ENCODE measurements at places on chromosomes 12 and 14.

GRCh38 chr12:126668538-126668937 is 1598.4 kb upstream of the TMEM132C start:
- DNase-seq: peak; percentile 93

DNA sequence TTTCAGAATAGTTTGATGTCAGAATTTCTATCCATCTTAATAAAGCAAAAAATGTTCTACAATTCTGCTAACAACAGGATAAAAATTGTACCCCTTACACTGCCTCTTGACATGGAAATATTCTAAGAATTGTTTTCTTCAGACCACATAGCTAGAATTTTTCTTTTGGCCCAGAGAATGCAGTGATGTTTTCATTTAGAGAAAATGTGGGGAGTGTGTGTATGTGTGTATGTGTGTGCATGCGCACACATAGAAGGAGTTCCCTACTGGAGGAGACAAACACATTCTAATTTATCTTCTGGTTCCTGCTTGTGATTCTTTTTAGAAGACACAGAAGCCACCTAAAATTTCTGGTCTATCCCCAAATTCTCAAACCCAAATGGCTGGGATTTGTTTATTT is 1145.7 kb downstream of the VRK1 start:
- DNase-seq: no peak

DNA sequence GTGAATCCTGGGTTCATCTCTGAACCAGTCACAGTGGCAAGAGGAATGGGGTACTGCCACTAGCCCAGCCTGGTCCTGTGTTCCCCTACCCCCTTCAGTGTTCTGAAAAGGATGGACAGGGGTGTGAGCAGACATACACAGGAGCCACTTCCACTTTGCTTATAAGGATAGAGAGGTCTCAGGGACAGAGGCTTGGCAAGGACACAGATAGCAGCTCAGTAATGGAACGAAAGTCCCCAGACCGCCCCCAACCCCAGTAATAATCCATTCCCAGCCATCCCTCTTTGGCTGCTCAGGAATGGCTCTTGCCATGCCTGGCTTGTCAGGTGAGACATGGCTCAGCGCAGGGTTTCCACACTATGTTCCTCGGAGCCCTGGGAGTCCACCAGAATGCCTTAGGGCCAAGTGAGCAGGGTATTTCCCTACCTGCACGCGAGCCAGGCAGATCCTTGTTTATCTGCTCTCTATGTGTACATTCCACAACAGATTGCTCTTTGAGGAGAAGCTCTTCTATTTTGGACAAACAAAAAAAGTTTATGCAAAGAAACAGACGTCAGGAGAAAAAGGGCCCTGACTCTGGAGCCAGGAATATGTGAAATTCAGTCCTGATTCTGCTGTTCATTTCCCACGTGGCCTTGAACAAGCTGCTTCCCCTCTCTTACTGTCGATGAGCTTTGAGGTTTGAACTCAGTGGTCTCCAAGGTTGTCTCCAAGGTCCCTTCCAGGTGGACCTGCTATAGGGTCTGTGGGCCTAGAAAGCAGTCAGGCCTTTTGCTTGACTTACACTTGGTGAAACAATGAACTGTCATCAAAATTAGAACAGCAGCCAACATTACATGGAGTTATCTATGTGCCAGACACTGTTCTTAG is 10.0 kb downstream of the UBE3B start:
- DNase-seq: no peak

DNA sequence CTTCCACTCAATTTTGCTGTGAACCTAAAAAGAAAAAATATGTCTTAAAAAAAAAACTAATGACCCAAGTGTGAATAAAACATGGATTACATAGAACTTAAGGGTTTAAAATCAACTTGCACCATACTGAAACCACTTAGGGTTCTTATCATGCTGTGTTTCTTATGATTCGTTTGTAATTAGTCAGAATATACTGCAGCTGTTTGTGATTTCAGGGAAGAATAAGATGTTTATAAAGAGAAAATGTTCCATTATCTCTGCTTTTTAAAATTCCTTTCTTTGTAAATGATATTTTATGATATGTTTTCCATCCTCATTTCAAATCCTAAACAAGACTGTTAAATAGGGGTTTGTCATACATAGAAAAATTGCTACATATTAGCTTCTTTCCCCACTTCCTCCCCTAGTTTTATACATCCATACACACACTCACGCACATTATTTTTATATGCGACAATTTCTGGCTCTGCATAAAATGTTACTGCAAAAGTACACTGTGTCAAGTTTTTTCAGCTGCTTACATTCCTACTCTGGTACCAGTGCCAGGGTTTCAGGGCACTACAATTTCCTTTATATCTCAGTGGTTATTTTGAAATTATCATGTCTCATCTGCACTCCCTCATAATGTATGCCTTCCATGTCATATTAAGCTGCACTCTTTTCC is 275.2 kb upstream of the GARIN6 start:
- DNase-seq: no peak

- no peak for DNase-seq
Measured at GRCh38 chr12:132222096-132222807, 78.0 kb downstream of the NOC4L start.

GRCh38 chr12:43914391-43914790 is 78.5 kb downstream of the TMEM117 start:
- no peak for DNase-seq

- DNase-seq: no peak
Measured at GRCh38 chr12:91007531-91008290, 2.9 kb upstream of the EPYC start.

DNA sequence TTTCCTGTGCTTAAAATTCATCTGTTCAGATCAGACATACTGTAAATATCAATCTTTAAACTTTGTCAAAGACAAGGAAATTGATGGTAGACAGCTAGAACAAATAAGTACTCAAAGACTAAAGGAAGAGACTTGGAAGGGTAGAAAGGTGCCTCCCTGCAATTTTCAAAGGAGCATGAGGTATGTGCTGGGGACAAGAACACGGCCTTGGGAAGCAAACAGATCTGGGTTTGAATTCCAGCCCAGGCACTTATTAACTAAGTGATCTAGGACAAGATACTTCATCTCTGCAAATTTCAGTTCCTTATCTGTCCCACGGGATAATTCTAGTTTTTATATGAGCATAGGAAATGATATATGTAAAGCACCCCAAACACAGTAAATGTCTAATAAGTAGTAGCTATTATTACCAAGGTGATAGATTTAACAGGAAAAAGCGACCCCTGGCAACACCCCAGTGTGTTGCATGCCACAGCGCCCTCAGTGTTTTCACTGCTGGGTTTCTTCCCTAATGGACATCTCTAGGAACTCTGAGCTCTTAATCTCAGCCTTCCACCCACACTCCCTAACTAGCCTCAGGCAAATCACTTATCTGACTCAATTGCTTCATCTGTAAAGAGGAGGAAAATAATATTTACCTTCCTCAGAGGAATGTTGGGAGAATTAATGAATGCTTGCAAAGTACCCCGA is 44.7 kb upstream of the BMP4 start:
- peak; percentile 34 for DNase-seq

DNA sequence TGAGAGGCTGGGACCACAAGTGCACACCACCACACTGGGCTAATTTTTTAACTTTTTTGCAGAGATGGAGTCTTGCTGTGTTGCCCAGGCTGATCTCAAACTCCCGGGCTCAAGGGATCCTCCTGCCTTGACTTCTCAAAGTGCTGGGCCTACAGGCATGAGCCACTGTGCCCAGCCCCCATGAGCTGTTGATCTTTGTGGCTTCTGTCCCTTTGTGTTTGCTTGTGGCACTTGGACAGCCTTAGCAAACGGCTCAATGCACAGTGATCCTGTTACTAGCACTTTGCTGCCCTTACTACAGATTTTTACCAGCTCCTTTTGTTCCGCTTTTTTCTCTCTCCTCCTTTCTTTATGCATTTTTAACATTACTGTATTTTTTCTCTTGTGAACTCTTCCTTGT is 25.3 kb upstream of the EVL start:
- no peak for DNase-seq

GRCh38 chr14:63472986-63473788 is 70.0 kb downstream of the PPP2R5E start:
- DNase-seq: no peak

GRCh38 chr12:12759234-12759915 is 26.1 kb upstream of the APOLD1 start:
- no peak for DNase-seq

DNA sequence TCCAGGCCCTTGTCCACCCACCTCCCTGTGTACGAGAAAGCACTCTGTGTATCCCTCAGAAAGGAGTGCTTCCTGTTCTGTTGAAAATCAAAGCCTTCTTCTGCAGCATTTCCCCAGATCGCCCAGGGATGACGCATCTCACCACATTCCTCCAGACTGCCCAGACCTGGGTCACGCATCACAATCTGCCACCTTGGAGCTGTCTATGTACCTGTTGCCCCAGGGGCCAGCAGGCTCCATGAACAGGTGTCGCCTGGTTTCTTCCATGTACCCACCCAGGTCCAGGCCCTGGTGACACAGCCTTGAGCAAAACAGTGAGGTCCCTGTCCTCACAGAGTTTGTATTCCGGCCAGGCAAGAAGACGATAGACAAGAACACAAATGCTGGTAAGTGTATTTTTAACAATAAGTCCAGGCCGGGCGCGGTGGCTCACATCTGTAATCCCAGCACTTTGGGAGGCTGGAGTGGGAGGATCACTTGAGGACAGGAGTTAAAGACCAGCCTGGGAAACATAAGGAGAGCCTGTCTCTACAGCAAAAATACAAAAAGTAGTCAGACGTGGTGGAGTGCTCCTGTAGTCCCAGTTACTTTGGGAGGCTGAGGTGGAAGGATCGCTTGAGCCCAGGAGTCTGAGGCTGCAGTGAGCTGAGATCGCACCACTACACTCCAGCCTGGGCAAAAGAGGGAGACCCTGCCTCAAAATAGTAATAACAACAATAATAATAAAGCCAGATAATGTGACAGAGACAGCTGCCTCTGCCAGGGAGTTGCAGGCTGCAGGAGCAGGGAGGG is 6.8 kb upstream of the PPP1R13B start:
- no peak for DNase-seq

- no peak for DNase-seq
Measured at GRCh38 chr12:7460375-7461259, 16.7 kb upstream of the CD163L1 start.

- DNase-seq: no peak
Measured at GRCh38 chr12:87283886-87284285, 745.3 kb downstream of the C12orf50 start.

GRCh38 chr14:54776361-54777001 is 126.1 kb downstream of the GCH1 start:
- DNase-seq: peak; percentile 55

GRCh38 chr12:1130164-1130563 is 139.1 kb downstream of the ERC1 start:
- peak; percentile 55 for DNase-seq

DNA sequence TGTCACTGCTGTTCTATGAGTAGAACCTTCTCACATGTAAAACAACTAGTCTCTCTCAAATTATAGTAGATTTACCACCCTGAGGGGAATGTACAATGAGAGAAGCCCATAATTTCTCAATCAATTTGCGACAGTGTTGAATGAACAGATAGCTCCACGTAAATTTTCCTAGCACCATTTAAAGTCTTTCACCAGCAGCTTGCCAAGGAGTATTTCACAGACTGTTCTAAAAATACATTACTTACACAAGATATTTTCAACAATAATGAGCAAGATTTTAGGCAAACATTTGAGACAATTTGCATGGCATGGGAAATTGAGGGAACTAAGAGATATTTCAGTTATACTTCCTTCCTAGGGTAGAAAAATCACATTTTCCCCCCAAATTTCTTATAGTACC is 151.6 kb downstream of the KICS2 start:
- no peak for DNase-seq

GRCh38 chr12:127245437-127245836 is 1021.5 kb upstream of the TMEM132C start:
- DNase-seq: no peak

DNA sequence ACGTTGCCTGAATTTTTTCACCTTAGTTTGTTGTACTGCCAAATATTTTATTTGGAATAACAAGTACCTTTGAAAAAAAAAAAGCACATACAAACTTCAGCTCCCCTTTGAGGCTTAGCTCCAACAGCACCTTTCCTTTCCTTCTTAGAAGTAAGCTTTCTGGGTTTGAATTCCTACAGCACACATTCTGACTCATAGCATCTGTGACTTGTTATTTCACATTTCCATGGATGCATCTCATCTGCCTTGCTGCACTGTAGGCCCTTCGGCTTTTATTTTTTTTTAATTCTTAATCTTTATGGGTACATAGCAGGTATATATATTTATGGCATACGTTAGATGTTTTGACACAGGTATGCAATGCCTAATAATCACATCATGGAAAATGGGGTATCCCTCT is 7.2 kb downstream of the LGALS3 start:
- peak; percentile 27 for DNase-seq

DNA sequence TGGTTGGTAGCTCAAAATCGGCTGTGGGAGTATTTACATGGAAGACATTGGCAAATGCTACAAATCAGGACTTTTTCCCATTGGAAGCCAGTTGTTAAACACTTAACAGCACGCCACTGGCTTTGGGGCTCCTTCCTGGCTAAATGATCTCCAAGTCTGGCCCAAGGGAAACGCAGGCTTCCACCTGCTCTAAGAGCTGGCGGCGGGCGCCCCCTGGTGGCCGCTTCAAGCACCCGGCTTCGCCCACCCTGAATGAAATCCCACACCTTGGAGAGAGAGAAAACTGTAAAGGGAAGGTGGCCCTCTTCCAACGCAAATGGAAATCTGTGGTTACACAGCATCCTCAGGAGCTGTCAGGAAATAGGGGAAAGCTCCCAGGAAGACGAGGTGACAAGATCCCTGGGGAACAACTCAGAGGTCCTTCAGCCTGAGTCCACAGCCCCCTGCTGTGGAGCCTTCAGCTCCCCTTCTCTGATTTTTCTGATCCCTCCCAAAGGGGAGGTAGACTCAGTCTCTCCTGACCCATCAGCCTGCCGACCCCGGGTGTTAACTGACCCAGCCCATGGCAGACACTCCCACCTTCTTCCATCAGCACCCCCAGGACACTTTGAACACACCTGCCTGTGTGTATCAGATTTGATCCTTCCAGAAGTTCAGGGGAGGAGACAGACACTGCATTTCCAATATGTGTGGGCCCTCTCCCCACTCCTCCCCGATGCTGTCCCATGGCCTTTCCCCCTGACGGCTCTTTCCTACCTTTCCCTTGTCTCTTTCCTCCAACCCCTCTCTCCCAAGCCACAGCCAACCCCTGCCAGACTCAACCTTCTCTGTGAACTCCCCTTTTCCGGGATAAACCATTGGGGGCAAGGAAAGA is 15.4 kb downstream of the SELPLG start:
- DNase-seq: no peak

DNA sequence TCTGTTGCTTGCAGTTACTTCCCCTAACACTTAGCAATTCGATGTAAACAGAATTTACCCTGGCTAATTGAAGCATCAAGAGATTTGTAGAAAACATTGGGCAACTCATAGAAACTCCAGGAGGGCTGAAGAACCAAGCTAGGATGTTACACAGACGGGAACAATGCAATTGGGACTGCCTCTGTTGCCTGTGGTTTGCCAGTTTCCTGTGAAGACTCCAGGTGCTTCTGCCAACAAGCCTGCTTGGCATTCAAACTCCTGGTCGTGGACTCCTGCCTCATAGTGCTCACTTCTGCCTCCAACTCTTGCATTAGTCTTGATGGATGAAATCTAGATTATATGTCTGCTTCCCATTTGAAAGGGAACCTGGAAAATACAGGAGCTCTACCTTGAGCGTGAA is 246.0 kb downstream of the BMP4 start:
- no peak for DNase-seq

All from retinal pigment epithelial cell (primary cell).